Activated T-cell treated with anti-CD3 and anti-CD28 coated beads, Interleukin-2, amount 50 U/mL, for 48 hours (primary cell): ENCODE measurements at places on chromosomes 11 and 22.

GRCh38 chr11:23353611-23354010 lies 493.3 kb upstream of the CCDC179 start:
- no peak for DNase-seq

- no peak for DNase-seq
Measured at GRCh38 chr11:3933165-3933628, 77.7 kb downstream of the STIM1 start.

DNA sequence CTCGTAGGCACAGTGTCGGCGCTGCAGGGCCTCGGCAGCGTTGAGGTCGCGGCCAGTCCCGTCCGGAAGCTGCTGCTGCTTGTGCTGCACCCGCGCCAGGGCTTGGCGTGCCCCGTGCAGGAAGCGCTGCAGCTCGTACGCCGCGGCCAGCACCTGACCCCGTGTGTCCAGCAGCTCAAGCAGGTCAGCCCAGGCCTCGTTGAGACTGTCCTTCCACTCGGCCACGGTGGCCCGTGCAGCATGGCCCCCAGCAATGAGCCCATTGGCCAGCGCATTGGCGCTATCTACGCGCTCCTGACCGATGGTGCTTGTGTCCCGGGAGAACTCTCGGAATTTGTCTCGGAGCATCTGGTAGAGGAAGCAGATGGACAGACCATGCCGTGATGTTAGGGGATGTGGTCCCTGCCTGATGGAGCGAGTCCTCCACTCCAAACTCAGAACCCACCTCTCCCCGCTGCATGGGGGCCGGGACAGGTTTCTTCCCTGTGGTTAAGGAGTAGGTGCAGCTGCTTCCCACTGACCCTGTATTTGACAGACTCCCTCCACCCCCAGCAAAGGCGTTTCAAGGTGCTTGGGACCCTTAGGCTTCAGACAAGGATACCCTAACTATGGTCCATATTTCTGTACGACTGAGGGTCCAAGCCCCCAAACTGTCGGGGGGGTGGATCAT lies 13.8 kb upstream of the RBM4B start:
- no peak for DNase-seq

- no peak for DNase-seq
Measured at GRCh38 chr11:1401171-1401445, 11.4 kb downstream of the BRSK2 start.

DNA sequence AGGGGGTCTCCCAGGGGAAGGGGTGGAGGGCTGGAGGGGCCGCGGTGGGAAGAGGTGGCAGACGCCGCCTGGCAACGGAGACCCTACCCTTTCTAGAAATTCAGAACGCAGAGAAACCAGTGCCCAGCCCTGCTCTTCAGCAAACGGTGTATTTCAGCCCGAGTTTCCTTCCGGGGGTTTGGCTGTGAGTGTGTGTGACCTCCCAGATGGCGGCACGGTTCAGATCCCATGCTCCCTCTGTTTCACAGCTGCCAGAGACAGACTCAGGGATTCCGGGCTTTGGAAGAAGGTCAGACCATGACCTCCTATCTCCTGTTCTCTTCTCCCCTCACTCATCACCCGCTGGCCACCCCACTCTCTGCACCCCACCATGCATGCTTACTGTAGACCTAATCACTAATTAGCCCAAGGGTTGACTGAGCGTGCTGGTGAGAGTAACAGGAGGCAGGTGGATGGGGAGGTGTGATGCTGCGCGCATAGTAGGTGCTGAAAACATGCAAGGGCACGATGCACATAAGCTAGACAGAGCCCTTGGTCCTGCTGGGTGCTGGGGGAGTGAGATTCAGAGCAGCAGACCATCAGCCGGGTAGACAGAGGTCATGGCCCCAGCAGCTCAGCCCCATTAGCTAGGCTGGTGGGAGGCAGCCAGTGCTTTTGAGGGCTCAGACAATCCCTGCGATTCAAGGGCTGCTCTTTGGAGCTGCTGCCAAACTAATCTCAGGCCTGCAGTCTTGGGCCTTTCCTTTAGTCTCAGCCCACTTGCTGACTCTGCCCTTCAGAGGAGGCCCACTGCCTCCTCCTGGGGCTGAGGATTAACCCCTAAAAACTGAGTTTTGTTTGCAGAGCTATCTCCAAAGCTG lies 256.5 kb upstream of the CADM1 start:
- no peak for DNase-seq

GRCh38 chr11:26144911-26145310 lies 187.0 kb upstream of the ANO3 start:
- no peak for DNase-seq

DNA sequence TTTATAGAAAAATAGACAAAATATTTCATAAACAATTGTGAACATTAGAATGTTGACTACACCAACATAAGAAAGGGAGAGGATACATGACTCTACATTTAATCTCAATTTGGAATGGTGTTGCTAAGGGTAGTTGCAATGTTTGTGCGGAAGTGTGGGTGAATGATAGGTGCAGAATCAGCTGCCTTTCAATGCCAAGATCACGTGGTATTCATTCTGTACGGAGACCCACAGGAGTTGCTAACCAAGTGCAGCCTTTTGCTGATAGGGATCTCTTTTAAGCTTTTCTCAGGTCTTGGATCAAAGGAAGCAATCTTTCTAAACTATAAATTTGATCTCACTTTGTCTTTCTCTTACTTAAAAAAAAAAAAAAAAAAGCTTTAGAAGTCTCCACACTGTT lies 29.8 kb upstream of the CTSC start:
- DNase-seq = no peak

GRCh38 chr11:17568944-17569343 lies 21.9 kb downstream of the OTOG start:
- no peak for DNase-seq

- DNase-seq = no peak
Measured at GRCh38 chr11:101188173-101188572, 58.6 kb upstream of the PGR start.

GRCh38 chr22:50544746-50545253 lies 899 bp upstream of the KLHDC7B start:
- peak; percentile 49 for DNase-seq

DNA sequence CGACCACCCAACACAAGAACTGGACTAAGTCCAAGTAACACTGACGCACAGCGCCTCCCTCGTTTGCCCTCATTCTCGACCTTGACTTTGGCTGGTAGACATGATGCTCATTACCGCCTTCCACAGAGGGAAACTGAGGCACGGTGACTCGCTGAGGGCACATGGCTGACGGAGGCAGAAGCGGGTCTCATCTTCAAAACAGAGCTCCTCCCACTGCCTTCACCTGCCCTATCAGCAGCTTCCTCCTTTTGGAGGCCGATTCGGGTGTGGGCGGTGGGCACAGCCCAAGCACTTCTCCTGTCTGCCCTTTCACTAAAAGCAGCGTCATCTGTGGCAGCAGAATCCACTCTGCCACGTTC lies 2.0 kb upstream of the KMT5B start:
- DNase-seq = peak; percentile 65

- DNase-seq = no peak
Measured at GRCh38 chr22:28521451-28521850, 158.2 kb downstream of the TTC28 start.

DNA sequence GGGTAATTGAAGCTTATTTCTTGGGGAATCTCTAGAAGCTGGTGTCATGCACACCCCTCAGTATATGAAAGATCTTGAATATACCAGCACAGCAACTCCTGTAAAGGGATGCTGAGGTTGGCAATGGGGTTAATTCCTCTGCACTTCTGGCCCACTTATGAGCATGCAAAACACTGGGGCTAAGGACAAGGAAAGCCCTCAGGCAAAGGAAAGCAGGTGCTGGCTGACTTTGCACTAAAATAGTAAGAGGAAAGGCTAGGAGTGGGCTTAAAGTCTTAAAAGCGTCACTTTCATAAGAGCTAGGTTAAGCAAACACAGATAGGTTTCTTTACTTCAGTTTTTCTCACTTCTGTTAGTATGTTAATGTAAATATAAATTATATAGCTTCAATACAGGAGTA lies 572.6 kb upstream of the LUZP2 start:
- DNase-seq = no peak

- no peak for DNase-seq
Measured at GRCh38 chr11:77019976-77020595, 14.1 kb upstream of the B3GNT6 start.

DNA sequence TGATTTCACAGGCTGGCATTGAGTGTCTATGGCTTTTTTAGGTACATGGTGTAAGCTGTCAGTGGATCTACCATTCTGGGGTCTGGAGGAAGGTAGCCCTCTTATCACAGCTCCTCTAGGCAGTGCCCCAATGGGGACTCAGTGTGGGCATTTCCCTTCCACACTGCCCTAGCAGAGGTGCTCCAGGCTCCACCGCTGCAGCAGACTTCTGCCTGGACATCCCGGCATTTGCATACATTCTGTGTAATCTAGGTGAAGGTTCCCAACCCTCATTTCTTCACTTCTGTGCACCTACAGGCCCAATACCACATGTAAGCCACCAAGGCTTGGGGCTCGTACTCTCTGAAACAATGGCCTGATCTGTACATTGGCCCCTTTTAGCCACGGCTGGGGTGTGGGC lies 78.3 kb downstream of the RNF169 start:
- DNase-seq = no peak

GRCh38 chr11:32116668-32117067 lies 25.8 kb downstream of the RCN1 start:
- no peak for DNase-seq

DNA sequence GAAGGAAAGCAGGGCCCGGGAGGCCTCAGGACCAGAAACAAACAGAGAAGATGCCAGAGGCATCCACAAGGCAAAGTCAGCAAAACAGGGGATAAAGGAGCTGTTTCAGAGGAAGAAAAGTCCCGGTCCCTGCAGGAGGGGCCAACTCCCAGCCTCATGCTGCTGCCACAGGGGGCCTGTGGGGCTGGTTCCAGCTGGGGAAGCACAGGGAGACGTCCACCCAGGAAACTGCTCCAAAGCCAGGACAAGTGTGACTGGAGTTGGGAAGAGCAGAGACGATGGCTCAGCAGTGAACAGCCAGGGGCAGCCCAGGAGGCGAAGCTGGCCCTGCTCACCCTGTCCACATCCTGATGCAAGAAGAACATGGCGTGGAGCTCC lies 454.4 kb downstream of the BRD1 start:
- DNase-seq = no peak

GRCh38 chr11:12835286-12835685 lies 161.1 kb downstream of the TEAD1 start:
- DNase-seq = no peak

DNA sequence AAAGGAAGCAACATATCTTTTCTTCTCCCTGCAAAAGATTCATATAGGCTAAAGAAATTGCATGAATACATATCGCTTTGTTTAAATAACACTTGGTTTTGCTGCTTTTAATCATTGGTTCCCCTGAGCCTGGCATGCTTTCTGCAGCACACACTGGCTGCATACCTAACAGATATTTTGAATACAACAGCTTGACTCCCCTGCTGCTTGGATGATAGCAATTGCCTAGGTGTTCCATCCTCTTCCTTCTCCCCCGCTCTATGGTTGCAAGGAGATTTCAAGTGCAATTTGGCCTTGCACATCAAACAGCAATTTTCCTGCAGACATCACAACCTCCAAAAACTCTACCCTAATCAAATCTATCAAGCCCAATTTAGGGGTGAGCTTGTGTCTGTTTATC lies 430.0 kb downstream of the NTM start:
- no peak for DNase-seq
